Activated naive CD4-positive, alpha-beta T cell treated with anti-CD3 and anti-CD28 coated beads, Interleukin-2, amount 50 U/mL, for 72 hours (primary cell): ENCODE measurements at places on chromosomes 3 and 15. TPM values are rescaled to one million over a fixed set of nuclear protein-coding genes. Genes with fewer than 3 reads are reported as not detected.
A peak's percentile ranks its signal among the peaks of the same experiment; 100 is the strongest.

FBXL22 gene
- 0.80 TPM for total RNA-seq

DNA sequence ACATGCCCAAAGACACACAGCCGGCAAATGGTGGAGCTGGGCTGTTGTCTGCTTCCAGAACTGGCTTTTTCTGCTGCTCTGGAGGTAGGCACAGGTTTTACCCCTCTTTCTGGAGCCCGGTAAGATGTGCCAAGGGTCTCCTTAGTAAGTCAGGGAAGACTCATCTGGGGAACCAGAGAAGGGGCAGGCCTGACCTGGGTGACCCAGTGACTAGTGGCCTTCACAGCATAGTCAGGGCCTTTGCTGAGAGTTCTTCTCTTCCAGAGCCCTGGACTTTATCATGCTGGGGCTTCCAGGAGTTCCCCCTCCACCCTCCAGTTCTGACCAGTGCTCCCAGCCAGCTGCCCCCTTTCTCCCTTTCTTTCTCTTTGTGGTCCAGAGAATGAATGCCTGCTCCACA, 3.2 kb downstream of the CD276 start:
- DNase-seq, result no peak

DNA sequence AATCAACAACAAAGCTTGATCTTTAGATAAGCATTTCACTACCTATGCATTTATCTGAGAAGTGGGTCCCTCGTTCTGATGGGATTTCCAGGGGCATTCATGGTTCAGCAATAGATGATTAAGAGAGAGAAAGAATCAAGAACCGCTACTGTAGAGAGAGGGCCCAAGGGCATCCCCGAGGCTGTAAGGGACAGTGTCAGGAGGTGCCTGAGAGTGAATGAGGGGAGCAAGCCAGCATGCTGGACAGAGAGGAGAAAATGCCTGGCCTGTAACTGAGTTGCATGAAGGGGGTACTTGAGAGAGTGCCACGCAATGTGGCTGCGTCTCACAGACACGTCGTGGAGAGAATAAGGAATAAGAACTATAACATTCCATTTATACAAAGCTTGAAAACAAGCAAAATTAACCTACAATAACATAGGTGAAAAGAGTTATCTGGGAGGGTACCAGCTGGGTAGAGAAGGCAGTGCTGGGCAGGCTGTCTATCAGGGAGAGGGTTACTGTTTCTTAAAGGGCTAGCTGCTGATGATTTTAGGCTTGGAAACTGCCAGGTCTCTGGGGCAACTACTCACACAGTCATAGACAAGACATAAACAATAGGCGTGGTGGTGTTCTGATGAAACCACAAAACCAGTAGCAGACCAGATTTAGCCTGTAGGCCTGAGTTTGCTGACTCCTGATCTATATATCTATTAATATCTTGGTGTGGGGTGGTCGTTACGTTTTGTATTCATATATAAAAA, 374.6 kb upstream of the CFAP20DC start:
- no peak for DNase-seq

GRCh38 chr3:169748670-169749069, 16.2 kb downstream of the TERC start:
- no peak for DNase-seq

DNA sequence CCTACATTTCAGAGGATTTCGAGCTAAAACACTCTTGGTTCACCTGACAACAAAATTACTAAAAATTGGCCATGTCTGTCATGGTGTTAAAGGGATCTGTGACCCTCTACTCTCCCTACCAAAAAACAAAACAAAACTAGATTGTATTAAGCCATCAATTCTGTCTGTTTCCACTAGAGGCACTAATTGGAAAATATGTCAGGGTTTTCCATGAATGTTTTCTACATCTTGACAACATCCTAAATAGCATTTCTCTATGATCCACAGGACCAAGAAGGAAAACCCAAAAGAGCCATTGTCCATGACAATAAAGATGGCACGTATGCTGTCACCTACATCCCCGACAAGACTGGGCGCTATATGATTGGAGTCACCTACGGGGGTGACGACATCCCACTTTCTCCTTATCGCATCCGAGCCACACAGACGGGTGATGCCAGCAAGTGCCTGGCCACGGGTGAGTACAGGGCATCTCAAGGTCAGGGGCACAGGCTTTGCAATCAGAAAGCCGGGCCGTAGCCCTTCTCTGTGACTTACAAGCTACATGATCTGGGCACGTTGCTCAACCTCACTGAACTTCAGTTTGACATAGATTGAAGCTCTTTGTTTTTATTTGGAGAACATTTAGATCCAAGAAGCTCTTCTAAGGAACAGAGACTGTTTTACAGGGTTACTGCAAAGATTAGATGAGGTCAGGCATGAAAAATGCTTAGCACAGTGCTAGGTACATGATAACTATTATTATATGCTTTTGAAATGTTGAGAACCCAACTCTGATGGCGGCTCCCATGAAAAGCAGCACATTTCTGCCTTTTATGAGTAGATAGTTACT, 74.8 kb downstream of the DNASE1L3 start:
- DNase-seq, result no peak

ZPLD1 gene
- not detected for total RNA-seq

DNA sequence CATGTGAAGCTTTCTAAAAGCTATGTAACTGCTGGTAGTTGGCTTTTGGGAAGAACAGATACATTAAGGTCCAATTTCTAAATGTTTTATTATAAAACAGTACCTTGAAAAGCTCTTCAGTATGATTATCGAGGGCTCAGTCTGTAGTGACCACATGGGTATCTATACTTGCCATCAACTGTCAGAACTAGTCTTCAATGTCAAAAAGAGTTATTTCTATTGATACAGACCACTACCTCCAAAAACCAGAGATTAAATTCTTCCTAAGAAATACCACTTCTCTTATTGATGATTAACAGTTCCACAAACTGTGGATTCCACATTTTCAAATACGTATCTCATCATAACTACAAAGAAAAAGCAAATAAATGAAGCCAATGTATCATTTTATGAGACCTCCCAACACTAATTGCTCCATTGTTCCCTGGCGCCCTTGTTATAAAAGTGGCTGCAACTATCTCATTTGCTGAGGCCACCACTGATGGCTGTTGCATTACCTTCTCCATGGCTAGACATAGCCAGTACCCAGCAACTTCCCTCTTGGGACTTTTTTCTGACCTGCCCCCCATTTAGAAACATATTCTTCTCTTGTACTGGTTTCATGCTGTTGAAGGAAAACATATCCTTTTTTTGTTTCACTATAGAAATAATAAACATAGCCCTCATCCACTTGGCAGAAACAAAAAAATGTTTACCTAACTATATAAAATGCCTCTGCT, 33.9 kb upstream of the MBNL1 start:
- DNase-seq, result no peak

DNA sequence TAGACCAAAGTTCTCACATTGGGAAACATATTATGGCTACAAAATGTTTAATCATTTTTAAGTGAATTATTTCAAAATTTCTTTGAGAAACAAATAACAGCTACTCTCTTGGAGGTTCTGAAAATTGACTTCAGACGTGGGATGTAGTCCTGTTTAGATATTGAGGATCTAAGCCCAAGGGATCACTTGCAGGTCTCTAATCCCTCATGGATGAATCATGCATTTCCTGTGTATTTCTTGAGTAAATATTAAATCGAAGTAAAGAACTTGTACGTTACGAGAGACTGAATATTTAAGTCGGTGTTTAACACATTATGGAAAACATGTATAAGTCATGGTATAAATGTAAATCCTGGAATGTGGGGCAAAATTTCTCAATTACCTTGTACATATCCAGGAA, 119.8 kb downstream of the EPHA3 start:
- DNase-seq, result no peak

DNA sequence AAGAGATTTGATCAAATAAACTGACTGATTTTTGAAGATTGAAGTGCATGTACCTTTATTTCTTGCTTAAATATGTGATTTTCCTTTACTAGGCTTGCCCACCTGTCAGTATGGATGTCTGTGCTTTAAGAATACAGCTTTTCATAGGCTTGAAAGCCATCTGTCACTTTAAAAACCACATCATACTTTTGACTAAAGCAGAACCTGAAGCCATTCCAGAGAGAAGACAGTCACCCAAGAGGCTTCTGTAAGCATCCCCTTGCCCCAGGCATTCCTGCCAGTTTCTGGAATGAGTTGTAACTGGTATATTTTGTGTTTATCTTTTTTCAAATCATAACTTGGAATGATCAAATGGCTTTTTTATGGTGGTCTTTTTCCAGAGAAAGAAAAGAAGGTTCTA, 24.0 kb downstream of the HPS3 start:
- DNase-seq, result no peak

DNA sequence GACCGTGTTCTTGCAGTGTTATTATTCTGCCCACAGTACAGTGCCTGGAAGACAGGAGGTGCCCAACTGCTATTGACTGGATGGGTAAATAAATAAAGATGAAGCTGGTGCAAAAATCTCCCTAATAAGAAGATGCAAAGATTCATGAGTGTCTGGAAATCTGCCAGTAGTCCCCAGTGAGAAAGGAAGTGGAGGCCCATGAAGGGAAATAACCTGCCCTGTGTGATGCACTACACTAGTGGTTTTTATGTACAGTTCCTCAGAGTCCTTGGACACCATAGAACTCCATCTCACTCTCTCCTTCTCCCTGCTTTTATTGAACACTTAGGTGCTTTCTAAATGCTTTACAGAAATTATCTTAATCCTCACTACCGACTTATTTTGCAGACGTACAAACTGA, 8.3 kb upstream of the SUCLG2 start:
- DNase-seq, result no peak

GRCh38 chr3:43542328-43543043, 79.3 kb downstream of the ANO10 start:
- DNase-seq, result no peak

- no peak for DNase-seq
Observed at GRCh38 chr15:88104357-88104756, 152.2 kb downstream of the NTRK3 start.

DNA sequence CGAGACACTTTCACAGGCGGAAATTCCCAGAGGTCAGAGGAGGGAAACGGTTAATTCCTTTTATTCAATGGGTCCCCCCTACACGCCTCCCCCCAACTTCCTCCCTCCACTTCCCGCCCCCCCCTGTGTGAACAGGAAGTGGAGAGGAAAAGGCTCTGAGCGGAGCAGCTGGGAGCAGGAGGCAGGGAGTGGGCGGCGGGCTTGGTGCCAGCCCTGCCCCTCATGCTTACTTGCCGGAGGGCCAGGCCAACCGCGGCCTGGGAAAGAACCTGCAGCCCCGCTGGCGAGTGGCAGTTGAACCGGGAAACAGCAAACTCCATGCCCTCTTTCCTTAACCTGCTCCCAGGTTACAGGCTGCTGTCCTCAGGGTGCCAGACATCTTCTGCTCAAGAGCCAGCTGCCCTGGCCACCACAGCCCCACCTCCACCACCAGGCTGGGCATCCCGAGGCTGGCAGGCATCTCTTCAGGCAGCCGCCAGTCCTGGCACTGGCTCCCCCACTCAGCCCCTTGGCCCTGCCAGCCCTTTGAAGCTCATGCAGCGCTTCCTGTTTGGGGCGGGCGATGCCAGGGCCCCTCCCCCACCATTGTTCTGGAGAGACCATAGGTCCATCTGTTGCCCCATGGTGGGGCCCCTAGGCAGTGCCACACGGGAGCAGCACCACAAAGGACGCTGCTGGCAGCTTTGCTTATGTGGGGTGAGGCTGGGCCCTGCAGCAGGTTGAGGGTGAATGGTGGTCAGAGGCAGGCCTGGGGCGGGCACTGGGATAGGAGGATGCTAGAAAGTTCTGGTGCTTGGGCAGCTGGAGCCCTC, 12.9 kb downstream of the VPS18 start:
- DNase-seq, result peak; percentile 53

DNA sequence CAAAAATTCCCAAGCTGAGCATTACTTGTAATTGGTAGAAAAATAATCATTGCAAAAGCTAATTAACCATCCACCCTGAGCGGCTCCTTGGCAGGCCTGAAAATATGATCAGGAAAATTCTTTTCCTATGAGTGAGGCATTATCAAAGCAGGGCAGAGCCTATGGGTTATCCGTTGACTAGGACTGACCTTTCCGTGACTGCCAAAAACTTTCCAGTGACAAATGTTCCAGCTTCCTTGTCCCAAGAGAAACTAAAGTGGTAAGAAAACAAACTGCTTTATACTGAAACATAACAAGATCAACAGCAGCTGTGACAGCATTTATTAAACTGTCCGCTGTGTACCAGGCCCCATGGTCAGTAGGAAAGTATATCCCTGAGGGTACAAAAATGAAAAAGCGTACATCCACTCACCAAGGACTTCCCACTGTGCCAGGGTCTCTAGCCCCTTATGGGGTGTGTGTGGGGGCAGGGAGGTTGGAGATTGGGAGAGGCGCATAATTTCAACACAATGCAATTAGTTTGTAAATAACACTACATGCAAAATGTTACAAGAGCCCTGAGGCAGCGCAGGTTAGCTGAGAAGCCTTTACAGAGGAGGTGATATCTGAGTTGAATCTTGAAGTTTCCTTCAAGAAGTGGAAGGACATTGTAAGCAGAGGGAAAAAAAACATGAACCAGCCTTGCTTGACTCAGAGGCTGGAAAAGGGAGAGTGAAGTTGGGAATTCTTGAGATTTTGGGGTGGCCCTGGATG, 8.5 kb downstream of the LIPC start:
- no peak for DNase-seq

CHRD gene
- total RNA-seq, result not detected

GRCh38 chr15:99578809-99579208, 13.0 kb downstream of the MEF2A start:
- no peak for DNase-seq

EXD1 gene
- 0.32 TPM for total RNA-seq
